Stimulated activated CD4-positive, alpha-beta T cell treated with anti-CD3 and anti-CD28 coated beads, Interleukin-1b, Interleukin-23, amount 100 ng/mL, for 1 hour (primary cell): ENCODE measurements at places on chromosomes 11 and 22.

DNA sequence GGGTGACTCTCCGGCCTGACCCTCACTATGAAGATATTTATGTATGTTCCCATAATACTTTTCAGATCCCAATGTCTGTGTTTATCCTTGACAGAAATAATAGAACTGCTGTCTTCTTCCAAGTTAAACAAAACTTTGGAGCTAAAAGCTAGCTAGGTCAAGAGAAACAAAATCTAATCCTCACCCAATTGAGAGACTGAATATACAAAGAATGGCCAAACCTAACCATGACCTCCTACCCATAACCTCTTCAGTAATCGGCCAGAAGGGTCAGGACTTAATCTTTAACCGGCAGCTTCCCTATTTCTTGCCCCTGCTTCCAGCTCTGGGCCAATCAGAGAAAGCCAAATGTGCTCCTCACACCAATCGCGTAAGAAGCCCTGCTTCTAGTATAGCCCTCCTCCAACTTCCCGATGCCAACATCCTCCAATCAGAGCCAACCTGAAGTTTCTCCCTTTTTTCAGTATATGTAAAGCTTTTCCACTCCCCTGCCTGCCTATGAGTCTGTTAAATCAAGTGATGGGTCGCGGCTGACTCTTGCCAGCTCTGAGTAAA lies 1.7 kb upstream of the DDX6 start:
- DNase-seq = peak; percentile 24

DNA sequence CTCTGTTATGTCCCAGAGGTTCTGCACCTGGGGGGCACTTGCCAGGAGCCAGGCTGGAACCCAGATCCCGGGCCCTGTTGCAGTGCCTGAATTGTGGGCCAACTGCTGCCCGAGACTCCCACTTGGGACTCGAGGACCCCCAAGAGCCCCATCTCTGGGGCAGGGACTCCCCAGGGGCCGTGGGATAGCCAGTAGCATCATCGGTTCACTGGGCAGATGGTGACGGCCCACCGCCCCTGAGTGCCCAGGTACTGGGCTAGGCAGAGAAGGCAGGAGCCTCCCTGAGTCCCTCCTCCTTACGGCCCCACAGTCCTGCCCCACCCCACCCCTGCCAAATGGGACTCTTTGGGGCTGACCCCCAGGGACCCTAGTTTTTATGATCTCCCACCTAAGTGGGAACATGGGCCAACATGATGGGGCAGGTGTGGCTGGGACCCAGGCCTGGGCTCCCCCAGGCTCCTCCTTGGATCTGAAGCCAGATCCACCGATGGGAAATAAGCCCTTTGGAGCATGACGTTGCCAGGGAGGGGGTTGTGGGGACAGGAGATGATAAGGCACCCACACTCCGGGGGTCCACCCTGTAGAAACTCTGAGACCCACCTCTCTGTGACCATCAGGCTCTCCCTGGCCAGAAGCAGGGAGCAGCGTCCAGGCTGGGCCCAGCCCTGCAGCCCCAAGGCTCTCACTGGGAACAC lies 94.5 kb upstream of the FGF3 start:
- no peak for DNase-seq

- DNase-seq = no peak
Measured at GRCh38 chr11:130765951-130766649, 150.2 kb downstream of the SNX19 start.

DNA sequence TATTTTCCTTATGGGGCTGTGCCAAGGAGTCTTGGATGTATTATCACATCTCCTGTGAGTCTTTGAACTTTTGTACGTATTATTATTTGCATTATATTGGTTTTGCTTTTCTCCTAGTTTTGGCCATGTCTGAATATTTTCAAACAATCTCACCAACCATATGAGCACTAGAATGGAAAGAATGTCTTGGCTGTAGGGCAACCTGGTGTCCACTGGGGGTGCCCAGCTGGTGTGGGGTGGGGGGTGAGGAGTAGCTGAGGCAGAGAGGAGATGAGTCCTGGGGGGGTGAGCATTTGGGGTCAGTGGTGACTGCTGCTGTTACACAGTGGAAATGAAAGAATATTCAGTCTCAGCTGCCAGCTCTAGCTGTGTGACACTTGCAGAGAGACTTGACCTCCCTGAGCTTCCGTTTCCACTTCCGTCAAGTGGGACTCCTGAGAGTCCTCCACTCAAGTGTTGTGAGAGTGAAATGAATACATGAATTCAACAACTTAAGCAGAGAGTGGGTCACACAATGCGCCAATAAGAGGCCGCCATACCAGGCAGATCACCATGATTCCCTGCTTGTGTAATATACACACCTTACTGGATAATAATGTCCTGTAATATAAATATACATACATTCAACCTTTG lies 12.7 kb upstream of the PVALB start:
- DNase-seq = no peak

DNA sequence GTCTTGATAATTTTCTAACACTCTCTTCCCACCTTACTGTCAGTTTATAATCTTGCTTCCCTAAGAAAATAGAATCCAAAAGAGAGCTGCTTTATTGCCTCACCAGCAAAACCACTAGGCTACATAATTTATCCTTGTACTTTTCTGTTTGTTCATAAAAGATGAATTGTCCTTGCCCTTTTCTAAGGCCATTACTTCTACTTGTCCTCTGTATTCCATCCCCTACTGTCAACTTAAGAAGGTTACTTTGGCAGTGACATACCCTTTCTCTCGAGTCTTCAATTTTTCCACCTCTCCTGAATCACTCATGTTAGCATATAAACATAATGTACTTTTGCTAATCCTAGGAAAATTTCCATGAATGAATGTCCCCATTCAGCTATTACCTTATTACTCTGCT lies 18.0 kb downstream of the BIRC2 start:
- no peak for DNase-seq

DNA sequence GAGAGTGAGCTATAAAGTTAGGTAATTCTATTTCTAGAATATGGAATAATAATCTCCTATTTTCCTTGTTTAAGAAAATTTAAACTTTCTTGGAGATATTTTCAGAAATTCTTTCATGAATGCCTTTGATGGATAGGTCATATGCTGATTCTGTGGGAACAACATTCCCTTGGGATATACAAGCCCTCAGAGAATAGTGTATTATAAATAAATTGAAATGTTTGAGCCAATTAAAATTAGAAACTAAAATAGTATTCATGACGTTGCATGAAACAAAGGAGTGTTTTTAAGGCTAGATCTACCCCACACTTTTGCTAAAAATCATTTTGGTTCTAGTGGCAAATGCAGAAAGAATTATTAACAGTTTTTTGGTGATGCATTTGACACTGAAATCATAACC lies 269.3 kb upstream of the ANO3 start:
- no peak for DNase-seq

GRCh38 chr22:50600538-50600937 lies at the start of gene MAPK8IP2:
TSS of gene MAPK8IP2 (plus strand) at chr22:50600793. CDS start at chr22:50600819, 26 bp downstream.
- DNase-seq = no peak

DNA sequence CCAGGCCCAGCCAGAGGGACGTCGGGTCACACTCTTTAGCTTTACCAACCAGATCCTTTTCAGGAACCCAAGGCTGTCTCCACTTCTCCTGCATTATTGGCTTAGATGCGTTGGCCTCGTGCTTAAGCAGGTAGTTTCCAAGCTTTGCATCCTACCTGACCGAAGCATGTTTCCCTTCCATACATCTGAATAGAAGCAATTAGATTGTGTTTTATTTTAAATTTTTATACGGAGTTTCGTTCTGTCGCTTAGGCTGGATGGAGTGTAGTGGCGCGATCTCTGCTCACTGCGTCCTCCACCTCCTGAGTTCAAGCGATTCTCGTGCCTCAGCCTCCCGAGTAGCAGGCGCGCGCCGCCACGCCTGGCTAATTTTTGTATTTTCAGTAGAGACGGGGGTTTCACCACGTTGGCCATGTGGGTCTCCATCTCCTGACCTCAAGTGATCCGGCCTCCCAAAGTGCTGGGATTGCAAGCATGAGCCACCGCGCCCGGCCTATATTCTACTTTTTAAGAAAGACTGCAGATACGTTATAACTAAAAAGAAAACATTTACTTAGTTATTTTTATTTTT lies 677 bp downstream of the DYNC2H1 start:
- no peak for DNase-seq

DNA sequence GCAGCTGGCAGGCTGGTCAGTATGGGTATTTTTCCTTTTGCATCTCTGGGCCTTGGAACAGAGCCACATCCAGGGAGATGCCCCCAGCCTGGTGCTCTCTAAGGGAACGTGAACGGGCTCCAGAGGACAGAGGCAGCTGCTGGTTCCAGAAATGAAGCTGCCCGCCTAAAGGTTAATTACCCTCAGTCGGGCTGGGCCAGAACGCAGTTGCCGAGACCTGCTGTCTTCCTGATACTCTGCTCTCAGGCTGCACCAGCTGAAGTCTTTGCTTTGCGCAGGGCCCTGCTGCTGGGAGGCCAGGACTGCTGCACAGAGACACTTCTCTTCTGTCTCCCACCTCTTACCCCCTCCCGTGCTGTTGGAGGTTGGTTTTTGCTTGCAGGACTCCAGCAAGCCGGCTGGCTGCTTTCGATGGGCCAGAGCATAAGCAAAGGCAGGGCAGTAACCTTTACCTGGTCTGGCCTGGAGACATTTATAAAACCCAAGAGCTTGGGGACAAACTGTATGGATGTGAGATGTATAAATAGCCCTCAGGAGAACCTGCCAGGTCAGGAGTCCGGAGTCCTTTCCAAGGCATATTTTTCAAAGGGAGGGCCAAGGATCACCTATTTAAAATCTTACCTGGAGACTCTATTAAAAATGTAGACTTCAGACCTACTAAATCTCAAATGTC lies 197.1 kb downstream of the GRIK4 start:
- no peak for DNase-seq

DNA sequence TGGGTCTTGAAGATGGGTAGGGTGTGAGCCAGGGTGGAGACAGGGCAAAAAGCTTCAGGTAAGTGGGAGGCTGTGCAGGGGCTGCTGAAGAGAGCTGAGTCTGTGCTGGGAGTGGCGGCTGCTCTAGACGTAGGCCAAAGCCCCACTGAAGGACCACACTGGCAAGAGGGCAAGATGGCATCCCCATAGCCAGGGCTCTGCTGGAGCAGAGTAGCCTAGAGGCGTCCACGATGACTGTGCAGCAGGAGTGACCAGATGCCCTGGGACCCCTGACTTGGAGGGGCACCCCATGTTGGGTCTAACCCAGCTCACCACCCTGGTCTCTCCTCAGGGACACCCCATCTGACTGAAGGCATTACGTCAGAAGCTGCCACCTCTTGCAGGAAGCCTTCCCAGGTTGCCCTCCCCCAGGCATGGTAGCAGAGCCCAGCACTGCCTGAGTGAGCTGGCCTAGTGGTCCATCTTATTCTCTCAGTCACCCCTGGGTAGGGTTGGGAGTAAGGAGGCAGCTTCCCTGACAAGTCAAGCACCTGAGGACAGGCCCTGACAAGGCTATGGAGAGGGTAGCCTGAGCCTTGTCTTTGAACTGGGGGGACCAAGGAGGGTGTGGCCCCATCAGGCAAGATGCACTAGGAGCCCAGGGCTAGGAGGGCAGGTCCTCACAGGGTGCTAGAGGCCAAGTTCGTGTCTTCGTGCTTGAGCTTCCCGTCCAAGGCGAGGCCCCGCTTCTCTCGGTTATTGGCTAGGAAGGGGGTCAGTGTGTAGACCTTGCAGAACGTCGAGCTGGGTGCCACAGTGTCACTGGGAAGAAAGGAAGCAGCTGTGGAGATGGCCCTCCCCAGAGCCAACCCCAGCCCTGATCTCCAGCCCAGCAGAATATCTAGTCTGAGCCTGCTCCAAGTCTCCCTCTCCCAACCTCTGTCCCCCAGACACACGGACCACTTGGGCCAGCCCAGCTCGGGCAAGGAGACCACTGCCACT lies 33.1 kb downstream of the TPBGL start:
- no peak for DNase-seq

GRCh38 chr11:3827434-3828186 lies 13.1 kb downstream of the RHOG start:
- no peak for DNase-seq

- DNase-seq = peak; percentile 8
Measured at GRCh38 chr22:21972293-21972779, 10.3 kb downstream of the TOP3B start.

GRCh38 chr22:20551805-20552442 lies 44.5 kb downstream of the MED15 start:
- DNase-seq = no peak

DNA sequence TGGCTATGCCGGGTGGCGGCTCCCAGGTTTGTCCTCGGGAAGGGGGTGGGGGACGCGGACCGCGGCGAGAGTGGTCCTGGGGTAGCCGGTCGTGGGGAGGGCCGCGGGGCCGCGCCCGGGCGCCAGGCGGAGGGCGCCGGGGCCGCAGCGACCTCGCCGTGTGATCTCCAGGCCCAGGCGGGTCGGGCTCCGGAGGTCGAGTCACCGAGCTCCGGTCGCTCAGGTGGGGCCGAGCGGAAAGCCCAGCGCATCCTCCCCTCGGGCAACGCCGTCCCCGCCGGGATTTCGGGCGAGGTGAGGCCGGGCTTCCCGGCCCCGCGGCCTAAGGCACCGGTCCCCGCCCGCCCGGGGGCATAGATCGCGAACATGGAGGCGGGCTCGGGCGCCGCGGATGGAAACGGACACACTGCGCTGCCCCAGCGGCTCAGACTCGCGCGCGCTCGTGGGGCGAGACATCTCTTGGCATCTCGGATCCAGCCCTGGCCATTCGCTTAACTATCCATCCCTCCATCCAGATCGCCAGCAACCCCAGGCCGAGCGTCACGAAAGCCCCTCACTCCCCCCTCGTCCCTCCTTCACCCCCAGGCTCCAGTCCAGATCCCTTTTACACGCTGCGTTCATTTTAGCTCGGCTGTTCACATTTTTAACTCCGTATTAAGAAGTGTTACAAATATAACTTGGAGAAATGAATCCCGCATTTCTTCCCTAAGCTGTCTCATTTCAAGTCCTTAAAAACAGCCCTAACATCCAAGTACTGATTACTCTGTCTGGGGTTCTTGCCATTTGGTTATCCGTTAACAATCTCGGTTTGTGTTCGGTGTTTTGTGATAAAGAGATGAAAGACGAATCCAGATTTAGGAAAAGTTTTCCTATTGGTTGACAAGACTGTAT lies 460 bp downstream of the ZC3H12C start:
- no peak for DNase-seq

DNA sequence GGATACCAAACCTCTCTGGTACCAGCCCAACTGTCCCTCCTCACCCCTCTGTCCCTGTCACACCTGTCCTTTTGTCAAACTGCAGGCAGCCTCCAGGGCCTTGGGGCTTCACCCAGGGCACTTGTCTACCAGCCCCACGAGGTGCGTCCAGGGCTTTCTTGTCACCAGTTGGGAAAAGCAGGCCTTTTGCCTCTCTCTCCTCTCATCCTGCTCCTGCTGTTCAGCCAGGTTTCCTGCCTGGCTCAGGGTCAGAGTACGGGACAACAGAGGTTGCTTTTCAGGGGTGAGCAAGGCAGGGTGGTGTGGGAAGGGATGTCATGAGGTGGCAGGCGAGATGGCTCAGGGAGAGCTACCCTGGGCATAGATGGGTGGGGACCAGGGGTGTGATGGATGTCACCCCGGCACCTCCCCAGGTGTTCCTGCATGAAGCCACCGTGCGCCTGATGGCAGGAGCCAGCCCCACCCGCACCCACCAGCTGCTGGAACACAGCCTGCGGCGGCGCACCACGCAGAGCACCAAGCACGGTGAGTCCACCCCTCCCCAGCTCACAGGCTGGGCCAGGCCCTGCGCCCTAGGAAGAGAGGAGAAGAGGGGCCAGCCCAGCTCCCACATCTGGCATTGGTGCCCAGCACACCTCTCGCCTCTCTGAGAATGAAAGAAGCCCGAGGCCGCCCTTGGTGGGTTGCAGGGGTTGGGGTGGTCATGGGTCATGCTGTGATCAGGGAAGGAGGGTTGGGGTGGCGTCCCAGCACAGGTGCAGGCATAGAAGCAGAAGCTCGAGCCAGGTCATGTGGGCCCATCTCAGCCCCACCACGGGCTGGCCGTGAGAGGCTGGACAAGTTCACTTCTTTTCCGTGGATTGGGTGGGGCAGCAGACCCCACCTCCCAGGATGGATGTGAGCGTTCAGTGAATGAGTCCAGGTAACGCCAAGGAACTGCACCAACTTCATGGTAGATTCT lies 10.1 kb downstream of the SHISA8 start:
- no peak for DNase-seq
